ENCODE measurements at places on chromosomes 11 and 22.

DNA sequence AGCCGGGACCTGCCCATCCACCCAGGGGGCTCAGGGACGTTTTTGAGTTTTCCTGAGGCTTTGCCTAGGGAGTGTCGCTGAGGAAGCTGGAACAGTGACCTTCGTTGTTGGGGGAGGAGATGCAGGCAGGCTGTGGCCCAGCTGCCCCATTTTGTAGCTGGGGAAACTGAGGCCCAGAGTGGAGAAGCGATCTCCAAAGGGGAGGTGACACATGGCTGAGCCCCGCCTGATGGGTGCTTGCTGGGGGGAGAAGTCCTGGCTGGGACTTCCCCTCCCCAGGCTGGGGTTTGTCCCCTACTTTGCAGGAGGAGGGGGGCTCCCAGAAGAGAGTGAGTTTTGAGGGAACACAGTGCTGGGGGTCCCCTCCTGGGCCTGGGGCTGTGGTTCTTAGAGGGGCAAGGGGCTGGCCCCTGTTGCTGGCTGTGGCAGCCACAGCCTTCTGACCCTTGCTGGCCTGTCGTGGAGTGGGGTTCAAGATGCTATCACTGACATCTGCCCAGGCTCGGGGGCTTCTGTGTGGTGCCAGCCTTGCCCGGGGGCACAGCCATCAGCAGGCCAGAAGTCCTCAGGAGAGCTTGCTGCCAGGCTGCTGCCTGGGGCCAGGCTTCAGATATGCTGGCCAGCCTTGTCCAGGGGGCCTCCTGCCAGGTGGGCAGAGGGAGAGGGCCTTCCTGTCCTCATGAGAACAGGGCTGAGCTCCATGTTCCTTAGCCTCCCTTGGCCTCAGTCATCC, 21.4 kb downstream of the KCNQ1 start:
- no peak for DNase-seq

DNA sequence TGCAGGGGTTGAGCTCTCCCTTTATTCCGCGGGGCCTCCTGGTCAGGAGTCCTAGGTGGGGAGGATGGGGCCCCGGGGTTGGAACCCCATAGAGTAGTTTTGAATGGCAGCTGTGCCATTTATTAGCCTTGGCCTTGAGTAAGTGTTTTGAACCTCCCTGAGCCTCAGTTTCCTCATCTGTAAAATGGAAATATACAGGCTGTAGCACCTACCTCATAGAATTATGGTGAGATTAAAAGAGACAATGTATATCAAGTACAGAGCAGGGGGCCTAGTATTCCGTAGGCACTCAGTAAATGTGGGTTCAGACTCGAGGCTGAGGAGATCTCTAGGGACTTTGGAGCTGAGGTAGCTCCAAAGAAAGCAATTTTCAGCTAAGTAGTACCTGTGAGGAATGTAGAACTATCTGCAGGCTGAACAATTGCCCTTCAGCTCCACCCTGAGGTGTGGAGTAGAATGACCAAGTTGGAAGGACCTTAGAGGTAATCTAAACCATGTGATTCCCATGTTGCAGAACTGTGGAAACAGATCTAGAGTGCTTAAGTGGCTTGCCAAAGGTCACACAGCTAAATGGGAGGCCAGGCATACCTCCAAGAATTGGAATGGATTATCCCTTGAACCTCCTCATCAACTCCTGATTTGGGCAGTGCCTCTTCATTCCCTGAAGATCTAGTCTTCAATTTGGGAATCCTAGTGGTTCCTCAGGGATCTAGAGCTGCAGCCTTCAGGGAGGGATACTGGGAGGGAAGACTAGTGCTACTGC, 682 bp downstream of the PGAP2 start:
- DNase-seq = no peak

- no peak for DNase-seq
Measured at GRCh38 chr11:133525976-133526375, 6.3 kb downstream of the OPCML start.

GRCh38 chr22:35316751-35317150, 17.1 kb downstream of the TOM1 start:
- no peak for DNase-seq

- DNase-seq = no peak
Measured at GRCh38 chr11:16279524-16279923, 76.8 kb downstream of the SOX6 start.

DNA sequence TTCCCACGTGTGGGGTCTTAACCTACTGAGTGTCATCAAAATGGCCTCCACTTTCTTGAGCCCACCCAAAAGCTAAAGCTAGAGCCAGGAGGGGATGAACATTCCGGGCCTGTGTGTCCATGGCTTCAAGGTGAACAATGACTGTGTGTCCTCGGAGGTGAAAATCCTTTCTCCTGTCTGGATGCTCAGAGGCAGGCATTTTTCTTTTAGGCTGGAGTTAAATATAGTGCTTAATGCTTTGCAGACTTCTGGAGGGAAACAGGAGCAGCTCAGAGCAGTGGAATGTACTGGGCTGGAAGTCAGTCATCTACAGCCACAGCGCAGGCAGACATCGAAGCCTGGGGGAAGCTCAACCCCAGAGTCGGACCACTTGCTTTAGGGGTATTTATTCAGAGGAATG, 68.6 kb upstream of the TMEM45B start:
- DNase-seq = no peak

DNA sequence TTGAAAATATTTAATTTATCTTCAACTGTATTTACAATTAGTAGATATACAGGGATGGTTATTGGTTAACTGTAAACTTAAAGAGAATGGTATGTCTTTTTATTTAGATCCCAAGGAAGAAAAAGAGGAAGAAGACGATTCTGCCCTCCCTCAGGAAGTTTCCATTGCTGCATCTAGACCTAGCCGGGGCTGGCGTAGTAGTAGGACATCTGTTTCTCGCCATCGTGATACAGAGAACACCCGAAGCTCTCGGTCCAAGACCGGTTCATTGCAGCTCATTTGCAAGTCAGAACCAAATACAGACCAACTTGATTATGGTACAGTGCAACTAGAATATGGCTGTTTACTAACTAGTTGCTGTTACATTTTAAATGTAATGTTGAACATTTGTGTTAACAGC, 12.7 kb upstream of the CNTF start:
- no peak for DNase-seq

- peak; percentile 68 for DNase-seq
Measured at GRCh38 chr11:10366568-10367331, 61.9 kb downstream of the ADM start.

DNA sequence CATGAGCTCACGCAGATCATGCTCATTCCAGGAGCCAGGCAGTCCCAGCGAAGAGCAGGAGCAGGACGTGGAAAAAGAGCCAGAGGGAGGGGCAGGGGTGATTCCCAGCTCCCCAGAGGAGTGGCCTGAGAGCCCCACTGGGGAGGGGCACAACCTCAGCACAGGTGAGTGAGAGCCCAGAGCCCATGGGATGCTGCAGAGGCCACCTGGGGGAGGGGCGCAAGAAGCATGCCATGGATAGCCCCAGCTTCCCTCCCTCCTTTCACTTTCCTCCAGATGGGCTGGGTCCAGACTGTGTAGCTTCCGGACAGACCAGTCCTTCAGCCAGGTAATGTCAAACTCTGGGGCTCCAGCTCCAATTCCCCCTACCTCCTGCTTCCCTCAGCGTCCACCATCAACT, 6.2 kb downstream of the SMTNL1 start:
- DNase-seq = no peak

GRCh38 chr11:125740617-125741016, 5.5 kb upstream of the PATE1 start:
- DNase-seq = no peak

GRCh38 chr11:35918716-35919115, 25.1 kb upstream of the LDLRAD3 start:
- no peak for DNase-seq

DNA sequence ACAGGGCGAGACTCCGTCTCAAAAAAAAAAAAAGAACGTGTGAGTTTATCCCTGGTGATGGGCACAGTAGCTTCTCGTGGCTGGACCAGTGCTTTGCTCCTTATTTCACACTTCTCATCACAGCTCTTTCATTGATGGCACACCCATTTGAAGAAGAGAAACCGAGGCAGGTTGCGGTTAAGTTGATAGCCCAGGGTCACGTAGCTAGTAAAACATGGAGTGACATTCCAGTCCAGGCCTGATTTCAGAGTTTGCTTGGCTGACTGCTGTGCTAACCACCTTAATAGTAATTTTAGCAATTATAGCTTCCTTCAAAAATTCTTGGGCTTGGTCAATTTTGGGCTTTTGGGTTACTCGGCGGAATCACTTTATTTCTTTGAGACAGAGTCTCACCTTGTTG, 25.8 kb downstream of the AP2A2 start:
- no peak for DNase-seq

- DNase-seq = no peak
Measured at GRCh38 chr11:130099356-130099755, 29.7 kb downstream of the APLP2 start.

- no peak for DNase-seq
Measured at GRCh38 chr11:24634606-24635160, 137.8 kb downstream of the LUZP2 start.

DNA sequence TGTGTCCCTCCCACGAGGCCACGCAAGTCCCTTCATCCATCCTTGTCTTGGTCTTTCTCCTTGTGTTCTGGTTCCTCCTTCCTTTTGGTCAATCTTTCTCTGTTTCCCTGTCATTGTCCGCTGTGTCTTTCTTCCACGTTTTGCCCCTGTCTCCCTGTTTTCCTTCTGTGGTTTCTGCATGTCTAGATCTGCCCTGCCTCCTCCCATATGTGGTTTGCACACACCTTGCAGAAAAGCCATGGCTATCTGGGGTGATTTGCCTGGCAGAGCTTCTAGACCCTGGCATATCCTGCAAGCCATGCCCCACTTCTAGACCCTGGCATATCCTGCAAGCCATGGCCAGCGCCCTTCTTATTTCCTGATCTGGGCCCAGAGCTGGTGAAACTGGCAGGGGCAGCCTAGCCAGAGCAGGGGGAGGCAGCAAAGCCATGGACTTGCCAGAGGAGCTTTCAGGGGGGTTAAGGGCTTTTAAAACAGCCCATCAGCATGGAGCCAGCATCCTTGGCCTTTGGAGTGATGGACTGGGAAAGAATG, 131.6 kb upstream of the NECTIN1 start:
- DNase-seq = no peak

DNA sequence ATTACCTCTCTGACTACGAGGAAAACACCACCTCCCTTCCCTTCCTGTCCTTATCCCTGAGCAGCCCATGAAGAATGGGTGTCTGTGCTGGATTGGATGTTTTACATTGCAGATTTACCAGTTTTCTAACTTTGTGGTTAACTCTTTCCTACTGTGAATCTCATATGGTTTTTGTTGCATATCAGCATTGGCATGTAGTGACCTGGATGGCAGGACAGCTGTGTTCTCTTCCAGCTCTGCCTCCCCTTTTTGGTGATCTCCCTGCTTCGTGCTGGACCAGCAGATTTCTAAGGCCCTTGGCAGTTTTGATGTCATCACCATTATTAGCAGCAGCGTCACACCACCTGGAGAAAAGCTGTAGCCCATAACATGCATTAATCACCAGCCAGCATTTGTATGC, 26.7 kb downstream of the OR6Q1 start:
- no peak for DNase-seq

DNA sequence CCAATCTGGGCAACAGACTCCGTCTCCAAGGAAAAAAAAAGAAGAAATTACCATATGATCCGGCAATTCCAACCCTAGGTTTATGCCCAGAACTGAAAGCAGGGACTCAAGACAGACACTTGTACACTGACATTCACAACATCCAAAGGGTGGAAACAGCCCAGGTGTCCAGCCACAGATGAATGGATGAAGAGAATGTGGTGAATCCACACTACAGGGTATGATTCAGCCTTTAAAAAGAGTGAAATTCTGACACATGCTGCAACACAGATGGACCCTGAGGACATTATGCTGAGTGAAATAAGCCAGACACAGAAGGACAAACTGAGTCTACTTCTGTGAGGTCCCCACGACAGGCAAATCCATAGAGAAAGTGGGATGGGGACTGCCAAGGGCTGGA, 43.9 kb downstream of the SGSM3 start:
- DNase-seq = no peak

All from BJ (cell line).